ENCODE measurements at places on chromosomes 6 and 20.

DNA sequence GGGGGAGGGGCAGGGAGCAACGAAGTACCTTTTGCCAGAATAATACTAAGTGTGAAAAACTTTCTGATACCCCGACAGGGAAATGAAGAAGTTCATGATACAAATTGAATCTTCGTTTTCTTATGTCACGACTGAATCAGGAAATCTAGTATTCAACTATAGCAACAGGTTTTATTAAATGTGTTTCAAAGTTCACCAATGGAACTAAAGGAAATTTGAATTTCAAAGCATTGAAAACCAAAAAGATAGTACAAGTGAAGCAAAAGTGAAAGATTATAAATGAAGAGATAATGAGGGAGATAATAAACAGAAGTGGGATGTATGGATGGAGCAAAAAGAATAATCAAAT, 333.2 kb downstream of the ADGRB3 start:
- DNase-seq, result no peak

DNA sequence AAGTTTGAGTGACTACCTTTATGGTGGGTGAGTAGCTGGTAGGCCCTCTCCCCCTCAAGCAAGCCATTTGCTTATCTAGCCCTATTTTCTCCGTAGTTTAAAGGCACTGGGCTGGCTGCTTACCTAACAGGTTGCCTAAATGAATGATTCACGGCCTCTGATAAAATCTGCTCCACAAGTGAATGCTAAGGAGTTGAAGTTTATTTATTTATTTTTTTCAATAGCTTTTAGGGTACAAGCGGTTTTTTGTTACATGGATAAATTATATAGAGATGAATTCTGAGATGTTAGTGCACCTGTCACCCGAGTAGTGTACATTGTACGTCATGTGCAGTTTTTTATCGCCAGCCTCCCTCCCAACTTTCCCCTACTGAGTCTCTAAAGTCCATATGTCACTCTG, 8.3 kb upstream of the CDH26 start:
- no peak for DNase-seq

DNA sequence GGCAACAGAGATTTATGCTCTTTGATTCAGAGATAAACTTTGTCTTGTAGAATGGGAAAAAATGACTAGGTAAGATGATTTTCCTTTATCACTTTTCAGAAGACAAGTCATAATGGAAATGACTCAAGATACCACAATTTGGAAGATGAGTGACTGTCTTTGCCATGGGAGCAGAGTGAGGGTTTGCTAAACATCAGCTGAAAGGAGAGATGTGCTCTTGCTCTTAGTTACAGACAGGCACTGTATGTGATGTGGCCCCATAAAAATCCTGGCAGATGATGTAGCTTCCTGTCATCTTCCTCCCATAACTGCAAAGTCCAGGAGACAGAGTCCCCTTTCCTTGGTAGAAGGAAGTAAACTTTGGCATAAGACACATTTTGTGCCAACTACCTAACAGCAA, 47.6 kb downstream of the BACH2 start:
- no peak for DNase-seq

- no peak for DNase-seq
These were observed 111.9 kb downstream of the ANKRD60 start for GRCh38 chr20:58116505-58116904.

GRCh38 chr6:160043784-160044183, 74.9 kb downstream of the IGF2R start:
- DNase-seq, result no peak

DNA sequence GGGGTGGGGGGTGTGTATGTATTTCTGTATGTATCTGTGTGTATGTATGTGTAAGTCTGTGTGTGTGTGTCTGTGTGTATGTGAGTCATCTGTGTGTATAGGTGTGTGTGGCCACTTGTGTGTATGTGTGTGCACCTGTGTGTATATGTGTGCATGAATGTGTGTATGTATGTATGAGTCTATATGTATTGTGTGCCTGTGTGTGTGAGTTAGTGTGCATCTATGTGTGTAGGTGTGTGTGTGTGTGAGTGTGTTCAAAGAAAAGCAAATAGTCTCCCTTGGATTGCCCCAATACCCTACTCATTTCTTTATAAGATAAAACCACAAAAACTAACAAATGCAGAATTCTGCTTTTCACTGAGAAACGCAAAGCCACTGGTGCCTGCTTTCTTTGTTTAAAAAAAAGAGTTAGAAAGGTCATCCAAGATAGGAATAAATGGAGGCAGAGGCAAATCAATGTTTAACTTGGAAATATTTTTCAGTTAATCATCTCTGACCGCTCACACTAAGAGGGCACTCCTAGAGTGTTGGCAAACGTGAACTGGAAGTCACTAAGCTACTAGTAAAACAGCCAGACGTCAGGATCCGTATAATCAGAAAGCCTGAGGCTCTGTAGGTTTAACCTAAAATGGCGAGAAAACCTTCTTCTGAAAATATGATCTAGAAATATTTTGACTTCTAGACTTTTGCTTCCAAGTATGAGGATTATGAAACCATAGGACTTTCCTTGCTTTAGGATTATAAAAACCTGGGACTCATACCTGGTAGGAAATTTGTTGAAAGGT, 37.4 kb upstream of the JAG1 start:
- DNase-seq, result no peak

Measured in stimulated activated CD4-positive, alpha-beta T cell treated with anti-CD3 and anti-CD28 coated beads, TNF-alpha, amount 100 ng/mL, for 24 hours (primary cell).